ENCODE measurements at places on chromosomes 1 and 21.

DNA sequence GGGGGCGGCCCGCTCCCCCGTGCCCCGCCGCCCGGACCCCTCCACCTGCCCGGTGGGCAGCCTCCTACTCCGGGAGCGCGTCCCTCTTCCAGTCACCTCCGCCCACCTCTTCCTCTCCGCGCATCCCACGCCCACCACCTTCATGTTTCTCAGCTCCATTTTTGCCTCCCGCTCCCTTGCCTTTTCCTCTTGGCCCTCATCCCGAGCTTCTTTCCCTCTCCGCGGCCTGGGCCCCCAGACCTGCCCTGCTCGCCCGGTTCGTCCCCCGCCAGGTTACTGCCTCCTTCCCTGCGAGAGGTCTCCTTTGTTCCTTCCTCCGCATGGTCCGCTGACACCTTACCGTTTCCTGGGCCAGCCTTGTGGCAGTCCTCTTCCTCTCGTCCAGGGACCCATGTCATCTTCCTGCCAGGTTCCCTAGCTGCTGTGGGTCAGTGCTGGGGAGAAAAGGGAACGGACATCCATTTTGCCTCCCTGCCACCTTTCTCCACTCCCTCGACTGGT is 563 bp downstream of the QSOX1 start:
- DNase-seq = no peak

DNA sequence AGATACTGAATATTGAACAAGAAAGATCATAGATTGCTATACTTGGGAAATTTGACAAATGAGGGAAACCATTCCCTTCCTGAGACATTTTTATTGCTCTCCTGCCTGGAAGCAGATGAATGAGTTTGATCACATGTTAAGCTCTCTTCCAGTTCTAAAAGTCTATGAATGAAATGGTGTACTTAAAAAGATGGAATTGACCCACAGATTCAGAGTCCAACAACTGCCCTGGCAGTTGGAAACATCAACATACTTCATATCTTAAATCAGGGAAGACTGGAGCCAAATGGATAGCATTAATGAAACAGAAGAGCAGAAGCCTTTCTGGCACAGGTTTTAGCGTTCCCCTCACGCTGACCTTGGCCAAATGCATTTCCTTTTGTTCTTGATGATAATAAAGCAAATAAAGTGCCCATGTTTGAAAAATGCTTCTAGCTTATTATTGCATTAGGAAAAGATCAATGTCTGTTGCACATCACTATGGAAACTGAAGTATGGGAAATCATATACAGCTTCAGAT is 142.6 kb downstream of the ESRRG start:
- no peak for DNase-seq

DNA sequence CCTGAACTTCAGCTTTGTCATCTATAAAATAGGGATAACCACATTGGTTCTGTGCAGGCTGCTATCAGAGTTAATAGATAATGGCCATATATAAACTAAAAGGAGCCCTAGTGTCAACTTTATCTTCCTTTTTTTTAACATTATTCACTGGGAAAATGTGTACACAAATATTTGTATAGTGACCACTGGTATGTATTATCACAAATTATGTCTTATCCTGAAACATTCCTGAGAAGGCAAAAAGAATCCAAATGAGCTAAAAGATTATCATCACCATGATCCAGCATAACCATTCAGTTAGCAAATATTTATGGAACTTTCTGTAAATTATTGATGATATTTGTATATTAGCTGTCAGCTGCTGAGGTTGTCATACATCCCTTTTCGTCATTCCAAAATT is 16.6 kb downstream of the ANGPTL3 start:
- no peak for DNase-seq

GRCh38 chr1:87842156-87842555 is 513.5 kb downstream of the LMO4 start:
- DNase-seq = no peak

- DNase-seq = no peak
These were observed 5.9 kb upstream of the PAFAH2 start for GRCh38 chr1:26003756-26004155.

DNA sequence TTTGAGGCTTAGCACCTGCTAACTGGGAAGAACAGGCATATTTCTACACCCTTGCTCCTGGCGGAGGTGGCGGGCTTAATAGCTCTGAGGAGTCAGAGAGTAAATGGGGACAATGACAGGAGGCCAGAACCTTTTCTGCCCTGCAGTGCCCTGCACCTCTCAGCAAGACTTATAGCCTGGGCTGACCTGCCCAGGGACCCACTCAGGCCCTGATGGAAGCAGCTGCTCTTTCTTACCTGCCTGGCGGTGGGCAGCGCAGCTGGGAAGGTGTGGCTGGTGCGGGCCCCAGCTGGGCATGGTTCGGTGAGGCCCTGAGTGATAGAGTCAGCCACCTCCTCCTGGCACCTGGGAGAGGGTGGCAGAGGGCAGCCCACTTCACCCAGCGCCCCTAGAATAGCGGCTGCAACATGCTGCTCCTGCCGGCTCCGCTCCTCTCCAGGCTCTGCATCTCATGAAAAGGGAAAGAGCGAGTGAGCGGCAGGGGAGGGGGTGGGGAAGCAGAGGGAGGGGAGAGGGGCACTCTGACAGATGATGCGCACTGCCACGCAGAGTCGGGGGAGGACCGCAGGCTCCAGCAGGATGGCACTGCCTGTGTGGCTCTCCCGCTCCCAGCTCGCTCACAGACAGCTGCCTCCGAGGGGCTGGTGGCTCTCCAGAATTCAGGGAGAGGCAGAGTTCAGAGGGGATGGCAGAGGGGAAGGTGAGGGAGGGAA is at the start of gene RGS8:
Gene RGS8 (minus strand): TSS at position 472 of the 713 bp plus-strand sequence. CDS start 14,938 bp downstream, outside the sequence.
- DNase-seq = no peak

GRCh38 chr1:14929547-14930246 is 223.8 kb upstream of the TMEM51 start:
- DNase-seq = no peak

DNA sequence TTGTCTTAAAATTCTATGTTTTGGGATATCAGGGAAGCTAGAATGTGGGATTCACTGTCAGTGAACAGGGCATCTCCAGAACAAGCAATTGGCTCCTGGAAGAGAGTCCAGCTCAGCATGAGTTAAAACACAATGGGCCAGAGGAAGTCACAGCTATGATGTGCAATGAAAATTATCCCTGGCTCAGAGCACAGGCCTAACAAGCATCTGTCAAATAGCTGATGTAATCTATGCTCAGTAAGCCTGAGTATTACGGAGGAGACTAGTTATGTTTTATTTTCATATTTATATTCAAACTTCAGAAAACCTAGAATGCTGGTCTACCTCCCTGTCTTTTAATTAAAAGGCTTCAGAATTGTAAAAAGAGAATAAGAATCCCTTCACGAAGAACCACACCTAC is 41.6 kb downstream of the PARP1 start:
- DNase-seq = no peak

GRCh38 chr1:234771642-234772344 is 161.8 kb upstream of the IRF2BP2 start:
- DNase-seq = no peak

DNA sequence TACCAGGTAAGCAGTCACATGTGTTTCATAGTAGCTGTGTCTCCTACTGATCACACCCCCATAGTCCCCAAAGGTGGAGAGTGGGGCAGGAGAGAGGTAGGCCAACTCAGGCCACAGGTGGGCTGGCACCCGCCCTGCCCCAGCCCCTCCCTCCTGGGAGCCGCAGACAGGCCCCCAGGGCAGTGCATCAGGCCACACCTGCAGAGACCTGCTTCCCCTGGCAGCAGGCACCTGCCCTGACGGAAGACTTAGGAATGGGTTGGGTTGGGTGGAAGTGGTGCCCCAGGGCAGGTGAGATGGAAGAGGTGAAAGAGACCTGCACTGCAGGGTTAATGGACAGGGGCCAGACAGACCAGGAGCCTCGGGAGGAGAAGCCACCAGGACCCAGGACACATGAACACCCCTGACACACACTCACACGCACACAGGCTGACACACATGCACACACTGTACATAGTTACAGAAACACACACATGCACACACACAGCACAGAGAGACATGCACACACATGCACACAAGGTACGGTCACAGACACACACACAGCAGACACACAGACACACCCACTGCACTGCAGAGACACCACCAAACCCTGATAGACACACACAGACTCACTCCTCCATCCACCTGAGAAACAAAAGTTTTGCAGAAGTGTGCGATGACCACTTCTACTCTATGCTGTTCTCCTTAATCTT is 1.7 kb upstream of the COL18A1 start:
- DNase-seq = no peak

DNA sequence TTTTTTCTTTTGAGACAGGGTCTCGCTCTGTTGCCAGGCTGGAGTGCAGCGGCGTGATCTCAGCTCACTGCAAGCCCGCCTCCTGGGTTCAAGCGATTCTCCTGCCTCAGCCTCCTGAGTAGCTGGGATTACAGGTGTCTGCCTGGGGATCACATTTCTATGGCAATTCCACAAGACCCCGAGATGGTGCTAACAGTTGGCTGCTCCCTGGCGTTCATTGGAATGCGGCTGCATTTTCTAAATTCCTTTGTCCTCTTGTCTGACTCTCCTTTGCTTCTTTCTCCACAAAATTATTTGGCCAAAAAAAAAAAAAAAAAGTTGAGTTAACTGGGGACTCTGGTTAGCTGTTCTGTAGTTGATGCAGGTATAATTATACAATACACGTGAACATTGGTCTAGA is 176.4 kb downstream of the ETS2 start:
- no peak for DNase-seq

GRCh38 chr1:153922076-153922971 is 448 bp downstream of the GATAD2B start:
- DNase-seq = no peak

Data from Panc1 (cell line).